Subcutaneous preadipocyte (primary cell): ENCODE measurements at places on chromosomes 5 and 9. TPM values are rescaled to one million over a fixed set of nuclear protein-coding genes. Genes with fewer than 3 reads are reported as not detected.

The CCL28 gene
- 1.4 and 1.5 TPM in 2 replicates for total RNA-seq

The DOK3 gene
- total RNA-seq = 1.1 and 1.4 TPM in 2 replicates

The TGFBI gene
- 386 and 430 TPM in 2 replicates for total RNA-seq

The LCP2 gene
- total RNA-seq = not detected in 2 replicates

The ZDHHC12 gene
- total RNA-seq = 28.2 and 34.2 TPM in 2 replicates

The SPINK1 gene
- total RNA-seq = not detected in 2 replicates

The OTP gene
- not detected in 2 replicates for total RNA-seq

The CCDC152 gene
- 2.6 and 3.3 TPM in 2 replicates for total RNA-seq

The SMAD5 gene
- total RNA-seq = 55.5 and 66.1 TPM in 2 replicates

The DRD1 gene
- total RNA-seq = not detected in 2 replicates

The CATSPER3 gene
- total RNA-seq = under 0.01 TPM in 1 of 2 replicates, not detected in the other

The EQTN gene
- not detected in 2 replicates for total RNA-seq

The MLANA gene
- total RNA-seq = 0.20 TPM in 1 of 2 replicates, not detected in the other

The ASPN gene
- total RNA-seq = 0.78 and 3.3 TPM in 2 replicates

The RUFY1 gene
- 36.2 and 39.3 TPM in 2 replicates for total RNA-seq

The FKTN gene
- total RNA-seq = 27.2 and 34.5 TPM in 2 replicates

The GPSM1 gene
- 34.2 and 50.8 TPM in 2 replicates for total RNA-seq

The NKD2 gene
- total RNA-seq = 0.20 and 0.73 TPM in 2 replicates

The TRIP13 gene
- 29.8 and 51.0 TPM in 2 replicates for total RNA-seq

The SMIM33 gene
- not detected in 2 replicates for total RNA-seq

The PCDHA4 gene
- under 0.01 TPM in 1 of 2 replicates, not detected in the other for total RNA-seq

The LRRC19 gene
- total RNA-seq = not detected in 2 replicates

The CCL19 gene
- total RNA-seq = not detected in 2 replicates

The EDIL3 gene
- total RNA-seq = 0.37 and 0.59 TPM in 2 replicates

The ST8SIA4 gene
- 0.37 and 0.78 TPM in 2 replicates for total RNA-seq

The RNF180 gene
- 0.37 and 0.59 TPM in 2 replicates for total RNA-seq

The ZFP62 gene
- 12.5 and 15.6 TPM in 2 replicates for total RNA-seq

The GPX8 gene
- total RNA-seq = 74.2 and 85.6 TPM in 2 replicates

The NDFIP1 gene
- 83.4 and 84.1 TPM in 2 replicates for total RNA-seq

The GRIA1 gene
- under 0.01 TPM in 1 of 2 replicates, not detected in the other for total RNA-seq

The AGXT2 gene
- total RNA-seq = not detected in 2 replicates

The ANKDD1B gene
- 0.20 and 0.37 TPM in 2 replicates for total RNA-seq

The CERCAM gene
- total RNA-seq = 55.1 and 75.0 TPM in 2 replicates

The EEIG1 gene
- total RNA-seq = 10.8 and 13.6 TPM in 2 replicates

The NR2F1-AS1 gene
- total RNA-seq = 3.1 and 3.7 TPM in 2 replicates

The C7 gene
- 0.39 and 12.9 TPM in 2 replicates for total RNA-seq

The NSG2 gene
- not detected in 2 replicates for total RNA-seq

The IL9 gene
- not detected in 2 replicates for total RNA-seq

The FBN2 gene
- 32.0 and 96.6 TPM in 2 replicates for total RNA-seq

The MRPS2 gene
- 36.0 and 39.9 TPM in 2 replicates for total RNA-seq

The PCDHGB5 gene
- total RNA-seq = 8.8 and 12.1 TPM in 2 replicates

The PHYHD1 gene
- total RNA-seq = 3.3 and 11.4 TPM in 2 replicates

The IRX2 gene
- total RNA-seq = 9.6 and 16.0 TPM in 2 replicates

The OMD gene
- 0.20 and 0.37 TPM in 2 replicates for total RNA-seq

The CSF2 gene
- not detected in 2 replicates for total RNA-seq

The IER5L gene
- 39.5 and 47.0 TPM in 2 replicates for total RNA-seq

The PRSS3 gene
- total RNA-seq = 5.1 and 26.6 TPM in 2 replicates

The CDX1 gene
- not detected in 2 replicates for total RNA-seq

The ZNF608 gene
- 11.5 and 13.2 TPM in 2 replicates for total RNA-seq

The SLC34A1 gene
- total RNA-seq = not detected in 2 replicates

The BHMT2 gene
- 5.1 and 5.3 TPM in 2 replicates for total RNA-seq
